ENCODE measurements at places on chromosomes 3 and 15.

- DNase-seq = no peak
These were observed 57.3 kb upstream of the SPRED1 start for GRCh38 chr15:38195191-38195901.

DNA sequence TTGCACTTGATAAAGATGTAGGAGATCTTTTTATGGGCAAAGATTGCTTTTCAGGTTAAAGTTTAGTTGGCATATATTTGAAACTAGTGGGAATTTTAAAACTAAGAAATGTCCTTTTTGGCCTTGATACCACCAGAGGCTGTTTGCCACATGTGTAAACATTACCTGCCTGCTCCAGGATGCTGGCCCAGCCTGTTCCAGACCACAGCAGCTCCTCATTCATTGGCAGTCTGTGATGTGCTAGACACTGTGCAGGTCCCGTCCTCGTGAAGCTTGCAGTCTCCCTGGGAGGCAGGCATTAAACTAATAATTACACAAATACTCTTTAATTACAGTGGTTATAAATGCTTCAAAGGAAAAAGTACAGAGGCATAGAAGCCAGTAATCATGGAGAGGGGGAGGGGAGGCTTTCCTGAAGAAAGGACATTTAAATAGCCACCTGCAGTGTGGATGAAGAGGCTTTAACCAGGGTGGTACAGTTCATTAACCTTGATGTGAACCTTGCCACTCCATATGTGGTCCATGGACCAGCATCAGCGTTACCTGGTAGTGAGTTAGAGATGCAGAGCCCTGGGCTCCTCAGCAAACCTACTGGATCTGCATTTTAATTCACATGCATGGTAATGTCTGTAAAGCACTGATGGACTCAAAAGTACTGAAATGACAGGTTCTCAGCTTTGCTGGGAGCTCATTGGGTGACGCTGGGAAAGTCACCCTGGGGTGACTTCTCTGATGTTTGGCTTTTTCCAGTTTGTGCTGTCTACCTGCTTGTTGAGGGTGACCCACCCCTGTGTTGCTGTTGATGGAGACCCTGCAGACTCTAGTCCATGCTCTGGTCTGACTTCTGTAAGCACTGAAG, 5.3 kb downstream of the ZNF710 start:
- no peak for DNase-seq

DNA sequence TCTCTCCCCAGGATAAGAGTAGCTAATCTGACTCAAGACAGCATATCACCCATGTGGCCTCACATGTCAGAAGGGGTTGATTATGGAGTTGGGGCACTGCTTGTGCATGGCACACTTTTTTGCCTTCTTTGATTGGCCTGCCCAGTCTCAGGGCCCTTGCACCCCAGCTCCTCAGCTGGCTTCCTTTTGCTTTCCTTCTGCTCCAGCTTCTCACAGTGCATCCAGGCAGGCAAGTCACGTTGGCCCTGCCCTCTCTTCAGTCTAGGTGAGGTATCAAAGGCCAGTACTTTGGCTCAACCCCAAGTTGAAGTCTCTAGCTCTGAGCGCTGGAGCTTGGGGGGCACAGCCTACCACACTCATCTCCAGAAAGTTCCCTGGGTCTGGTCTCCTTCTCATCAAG, 42.2 kb downstream of the NGRN start:
- DNase-seq = no peak

DNA sequence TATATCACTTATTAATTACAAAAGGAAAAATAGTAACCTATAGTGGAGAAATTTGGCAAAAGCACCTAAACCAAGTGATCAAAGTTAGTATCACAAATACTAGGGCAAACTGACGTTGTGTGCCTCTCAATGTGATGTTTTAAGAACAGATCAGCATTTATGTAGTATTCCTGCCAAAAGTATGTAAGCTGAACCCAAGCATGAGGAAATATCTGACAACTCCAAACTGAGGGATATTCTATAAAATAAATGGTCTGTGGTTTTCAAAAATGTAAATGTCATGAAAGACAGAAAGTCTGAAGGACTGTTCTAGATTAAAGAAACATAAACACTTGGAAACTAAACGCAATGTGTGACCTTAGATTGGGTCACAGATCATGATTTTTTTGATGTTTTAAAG, 34.3 kb upstream of the PIK3CA start:
- no peak for DNase-seq

- no peak for DNase-seq
These were observed 12.6 kb downstream of the RAB6B start for GRCh38 chr3:133882986-133883586.

- no peak for DNase-seq
These were observed 329.1 kb downstream of the UNC13C start for GRCh38 chr15:54307252-54307902.

Measured in stimulated activated CD8-positive, alpha-beta memory T cell treated with anti-CD3 and anti-CD28 coated beads, Interleukin-4, amount 100 ng/mL, for 1 hour (primary cell).